ENCODE measurements at places on chromosomes 2 and 18. TPM values are rescaled to one million over a fixed set of nuclear protein-coding genes. Genes with fewer than 3 reads are reported as not detected.

Gene HOXD4
- polyA plus RNA-seq: not detected

Gene CCDC178
- polyA plus RNA-seq: 0.24 TPM

Gene TBR1
- polyA plus RNA-seq: not detected

Gene C1QL2
- polyA plus RNA-seq: 0.87 TPM

GRCh38 chr2:113070606-113070975 lies 2.8 kb downstream of the IL1F10 start:
- DNase-seq: no peak
- no peaks in the 10 kb centered on the region for H3K4me1 ChIP-seq
- H3K36me3 ChIP-seq: no peaks in the 10 kb centered on the region
- no peak overlapping the region for H3K4me3 ChIP-seq
- no peak overlapping the region for H3K27ac ChIP-seq

DNA sequence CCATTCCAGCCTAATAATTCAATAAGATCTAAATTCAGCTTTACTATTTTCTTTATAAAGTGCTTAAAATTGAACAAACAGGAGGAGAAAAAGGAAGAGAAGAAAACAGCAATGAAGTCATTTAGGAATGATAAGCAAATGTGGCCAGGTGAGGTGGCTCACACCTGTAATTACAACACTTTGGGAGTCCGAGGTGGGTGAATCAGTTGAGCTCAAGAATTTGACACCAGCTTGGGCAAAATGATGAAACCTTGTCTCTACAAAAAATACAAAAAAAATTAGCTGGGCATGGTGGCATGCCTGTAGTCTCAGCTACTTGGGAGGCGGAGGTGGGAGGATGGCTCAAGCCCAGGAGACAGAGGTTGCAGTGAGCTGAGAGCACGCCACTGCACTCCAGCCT lies 129.0 kb downstream of the CAMKMT start:
- H3K4me3 ChIP-seq: no peak overlapping the region
- H3K4me1 ChIP-seq: no peaks in the 10 kb centered on the region
- H3K36me3 ChIP-seq: no peaks in the 10 kb centered on the region
- H3K27ac ChIP-seq: no peak overlapping the region
- no peaks in the 10 kb centered on the region for H3K27me3 ChIP-seq

- no peaks in the 10 kb centered on the region for H3K36me3 ChIP-seq
- H3K4me3 ChIP-seq: no peak overlapping the region
- no peak for DNase-seq
- H3K27ac ChIP-seq: no peak overlapping the region
- no peaks in the 10 kb centered on the region for H3K27me3 ChIP-seq
Observed at GRCh38 chr2:98637401-98638147, 29.2 kb downstream of the UNC50 start.

DNA sequence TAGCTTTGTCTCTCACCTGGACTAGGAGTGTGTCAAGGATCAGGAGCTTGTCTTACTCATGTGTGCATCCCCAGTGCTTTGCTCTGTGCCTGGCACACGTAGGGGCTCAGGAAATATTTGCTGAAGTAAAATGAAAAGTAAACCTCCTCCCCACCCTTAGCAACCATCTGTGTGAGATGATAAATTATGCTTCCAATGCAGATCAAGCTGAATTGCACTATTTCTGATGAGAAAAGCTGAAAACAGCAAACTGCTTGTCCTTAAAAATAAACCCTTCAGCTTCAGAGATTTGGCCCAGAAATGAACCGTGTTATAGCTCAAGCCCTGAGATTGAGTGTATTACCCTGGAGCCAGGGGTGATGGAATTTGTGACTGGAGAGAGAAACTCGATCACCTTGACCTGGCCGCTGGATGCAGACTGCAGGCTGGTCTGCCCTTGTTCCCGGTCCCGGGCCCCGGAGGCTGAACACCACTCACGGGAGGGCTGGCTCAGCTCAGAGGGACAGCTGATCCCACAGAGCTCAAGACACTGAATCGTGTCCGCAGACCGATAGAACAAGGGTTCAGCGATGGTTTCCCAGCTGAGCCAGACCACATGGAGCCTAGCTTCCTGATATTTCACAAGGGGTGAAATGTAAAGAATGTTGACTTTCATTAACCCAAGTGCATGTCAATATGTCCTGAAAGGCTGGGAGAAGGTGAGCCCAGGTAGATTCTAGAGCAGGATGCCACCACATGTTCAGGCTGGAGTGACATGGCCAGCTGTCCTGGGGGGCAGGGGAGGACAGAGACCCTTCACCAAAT lies 50.5 kb downstream of the DDX1 start:
- H3K27me3 ChIP-seq: no peaks in the 10 kb centered on the region
- no peaks in the 10 kb centered on the region for H3K36me3 ChIP-seq
- no peaks in the 10 kb centered on the region for H3K4me1 ChIP-seq
- H3K27ac ChIP-seq: no peak overlapping the region
- no peak overlapping the region for H3K4me3 ChIP-seq
- DNase-seq: peak; percentile 39

- peaks cover 7% of the 10 kb centered on the region for H3K36me3 ChIP-seq
- no peak for DNase-seq
- H3K4me1 ChIP-seq: peaks cover 7% of the 10 kb centered on the region
- no peak overlapping the region for H3K27ac ChIP-seq
- no peaks in the 10 kb centered on the region for H3K27me3 ChIP-seq
Observed at GRCh38 chr2:111072220-111072871, 48.4 kb upstream of the BCL2L11 start.

- no peak overlapping the region for H3K27ac ChIP-seq
- DNase-seq: no peak
- H3K4me1 ChIP-seq: no peaks in the 10 kb centered on the region
Observed at GRCh38 chr2:42999391-42999841, 207.0 kb upstream of the HAAO start.

- H3K27ac ChIP-seq: no peak overlapping the region
- H3K4me1 ChIP-seq: peaks cover 14% of the 10 kb centered on the region
- H3K27me3 ChIP-seq: no peaks in the 10 kb centered on the region
- no peak for DNase-seq
Observed at GRCh38 chr2:207122651-207123334, 43.0 kb downstream of the KLF7 start.

GRCh38 chr2:68734176-68734575 lies 435 bp upstream of the ARHGAP25 start:
- no peaks in the 10 kb centered on the region for H3K4me1 ChIP-seq
- no peak for DNase-seq
- H3K27me3 ChIP-seq: no peaks in the 10 kb centered on the region
- H3K27ac ChIP-seq: no peak overlapping the region
- no peaks in the 10 kb centered on the region for H3K36me3 ChIP-seq

DNA sequence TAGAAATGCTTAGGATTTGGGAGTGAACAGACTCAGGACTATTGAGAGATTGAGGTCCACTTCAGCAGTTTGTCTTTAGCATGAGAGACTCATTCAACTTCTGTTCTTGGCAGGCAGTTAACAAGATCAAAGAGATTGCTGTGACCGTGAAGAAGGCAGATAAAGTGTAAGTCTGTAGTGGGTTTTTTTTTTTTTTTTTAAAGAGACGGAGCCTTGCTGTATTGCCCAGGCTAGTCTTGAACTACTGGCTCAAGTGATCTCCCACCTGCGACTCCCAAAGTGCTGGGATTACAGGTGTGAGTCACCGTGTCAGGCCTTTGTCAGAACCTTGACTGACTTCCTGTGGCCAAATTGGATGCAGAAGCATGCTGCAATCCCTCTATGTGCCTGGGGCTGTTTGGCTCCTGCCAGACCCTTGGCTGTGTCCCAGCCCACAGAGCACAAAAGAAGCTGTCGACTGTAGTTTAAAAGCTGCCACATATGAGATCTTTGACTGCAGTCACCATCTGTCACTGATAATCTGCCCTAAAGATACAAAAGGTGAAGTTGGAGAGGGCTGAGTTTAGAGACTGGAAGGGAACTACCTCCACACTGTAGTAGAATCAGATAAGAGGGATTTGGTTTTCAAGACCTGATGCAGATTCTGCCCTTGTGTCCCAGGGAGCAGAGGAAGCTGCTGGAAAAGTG lies 9.9 kb downstream of the CCT7 start:
- no peaks in the 10 kb centered on the region for H3K4me1 ChIP-seq
- no peak overlapping the region for H3K27ac ChIP-seq
- H3K36me3 ChIP-seq: peaks cover 85% of the 10 kb centered on the region

GRCh38 chr2:3403587-3404334 lies 24.3 kb downstream of the TRAPPC12 start:
- H3K4me1 ChIP-seq: peaks cover 7% of the 10 kb centered on the region
- no peak overlapping the region for H3K4me3 ChIP-seq
- no peak for DNase-seq
- peaks cover 11% of the 10 kb centered on the region for H3K36me3 ChIP-seq
- H3K27ac ChIP-seq: no peak overlapping the region
- no peaks in the 10 kb centered on the region for H3K27me3 ChIP-seq

DNA sequence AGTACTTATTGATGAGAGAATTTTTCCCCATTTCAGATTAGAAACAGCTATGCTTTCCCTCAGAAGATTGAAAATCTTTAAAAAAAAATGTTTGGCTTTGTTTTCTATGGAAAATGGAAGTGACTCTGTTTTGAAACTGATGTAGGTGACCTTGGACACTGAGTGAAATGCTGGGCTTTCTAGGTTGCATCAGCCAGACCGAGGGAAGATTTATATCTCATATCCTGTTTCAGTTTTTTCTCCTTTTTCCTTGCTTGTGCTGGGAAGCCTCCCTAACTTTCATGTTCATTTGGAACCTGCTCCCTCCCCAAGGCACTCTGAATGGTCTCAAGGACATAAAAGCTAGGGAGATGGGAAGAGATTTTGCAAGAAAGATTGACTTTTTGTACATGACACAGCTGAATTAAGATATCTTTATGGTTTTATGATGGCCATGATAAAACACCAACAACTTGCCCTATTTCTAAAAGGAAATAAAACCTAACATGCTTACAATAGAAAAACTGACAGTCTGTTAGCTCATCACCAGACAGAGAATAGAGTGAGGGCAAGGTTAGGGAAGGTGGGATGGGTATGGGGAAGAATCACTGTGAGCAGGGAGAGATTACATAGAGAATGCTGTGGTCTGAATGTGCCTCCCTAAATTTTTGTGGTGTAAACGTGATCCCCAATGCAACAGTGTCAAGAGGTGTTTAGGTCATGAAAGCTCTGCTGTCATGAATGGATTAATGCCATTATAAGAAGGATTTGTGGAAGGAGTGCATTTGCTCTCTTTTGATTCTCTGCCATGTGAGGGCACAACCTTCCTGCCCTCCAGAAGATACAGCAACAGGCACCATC lies 249.7 kb downstream of the TPGS2 start:
- peaks cover 15% of the 10 kb centered on the region for H3K4me1 ChIP-seq
- no peaks in the 10 kb centered on the region for H3K27me3 ChIP-seq
- H3K4me3 ChIP-seq: no peak overlapping the region

DNA sequence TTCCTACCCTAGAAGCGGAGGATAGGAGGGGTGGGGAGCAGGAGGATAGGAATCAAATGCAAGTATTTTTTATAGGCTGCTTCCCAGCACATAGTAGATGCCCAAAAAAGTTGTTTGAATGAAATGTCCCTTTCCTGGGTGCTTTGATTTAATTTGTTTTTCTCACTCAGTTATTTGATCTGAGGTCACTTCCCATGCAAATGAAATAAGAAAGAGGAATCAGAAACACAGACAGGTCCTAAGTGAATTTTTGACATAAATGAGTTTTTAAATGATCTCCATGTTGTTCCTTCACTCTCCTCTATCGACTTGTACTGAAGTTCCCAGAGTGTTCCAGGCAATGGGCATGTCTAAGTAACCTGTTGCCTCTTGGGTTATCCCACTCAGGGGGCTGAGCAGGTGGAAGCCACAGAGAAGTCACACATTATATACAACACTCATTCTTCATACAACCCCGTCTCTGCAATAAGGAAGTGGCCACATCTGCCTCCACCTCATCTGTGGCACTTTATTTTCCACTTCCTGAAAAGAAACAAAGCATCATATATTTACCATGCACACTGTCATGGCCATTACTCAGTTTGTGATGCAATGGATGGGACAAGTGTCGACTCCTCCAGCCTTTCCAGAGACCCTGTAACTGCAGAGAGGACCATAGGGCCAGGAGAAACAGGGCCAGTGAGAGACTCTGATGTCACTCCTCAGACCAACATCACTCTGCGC lies 81.9 kb upstream of the ZNF397 start:
- H3K4me1 ChIP-seq: peaks cover 24% of the 10 kb centered on the region
- DNase-seq: no peak
- H3K27me3 ChIP-seq: no peaks in the 10 kb centered on the region
- H3K27ac ChIP-seq: no peak overlapping the region

All from GM23338 (cell line).